ENCODE measurements at places on chromosomes 1 and 21.

DNA sequence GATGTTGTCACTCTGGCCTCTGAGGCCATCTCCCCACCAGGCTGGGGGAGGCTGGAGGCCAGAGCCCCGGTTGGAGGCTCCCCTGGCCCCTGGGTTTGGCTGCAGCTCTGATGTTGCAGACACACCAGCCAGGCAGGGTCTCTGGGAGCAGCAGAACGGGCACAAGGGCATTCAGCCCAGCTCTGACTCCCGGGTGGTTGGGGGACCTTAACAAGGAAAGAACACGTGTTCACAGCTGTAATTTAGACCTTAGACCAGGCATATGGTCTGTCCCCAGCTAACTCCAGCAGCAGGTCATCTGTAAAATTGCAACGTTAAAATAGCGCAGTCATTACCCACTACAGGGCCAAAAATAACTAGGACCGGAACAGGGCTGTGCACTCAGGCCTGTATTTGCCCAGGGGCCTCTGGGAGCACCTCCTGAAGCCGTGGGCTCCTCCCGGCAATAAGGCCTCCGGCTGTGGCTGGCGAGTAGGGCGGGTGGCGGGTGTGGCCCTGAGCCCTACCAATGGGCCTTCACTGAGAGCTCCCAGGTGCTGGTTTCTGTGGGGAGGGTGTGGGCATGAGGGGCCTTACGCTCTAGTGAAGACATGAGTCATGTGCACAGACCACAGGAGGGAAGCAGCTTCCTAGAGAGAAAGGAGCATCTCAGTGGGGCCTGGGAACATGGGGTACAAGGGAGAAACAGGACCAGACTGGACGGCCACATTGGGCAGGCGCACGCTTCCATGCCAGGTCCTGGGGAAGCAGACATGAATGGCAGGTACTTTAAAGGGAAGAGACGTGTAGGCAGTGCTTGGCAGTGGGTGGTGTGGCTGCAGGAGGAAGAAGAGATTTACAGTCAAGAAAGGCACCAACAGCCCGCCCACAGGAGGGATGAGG is 6.1 kb downstream of the LDLRAP1 start:
- DNase-seq, result peak; percentile 62

DNA sequence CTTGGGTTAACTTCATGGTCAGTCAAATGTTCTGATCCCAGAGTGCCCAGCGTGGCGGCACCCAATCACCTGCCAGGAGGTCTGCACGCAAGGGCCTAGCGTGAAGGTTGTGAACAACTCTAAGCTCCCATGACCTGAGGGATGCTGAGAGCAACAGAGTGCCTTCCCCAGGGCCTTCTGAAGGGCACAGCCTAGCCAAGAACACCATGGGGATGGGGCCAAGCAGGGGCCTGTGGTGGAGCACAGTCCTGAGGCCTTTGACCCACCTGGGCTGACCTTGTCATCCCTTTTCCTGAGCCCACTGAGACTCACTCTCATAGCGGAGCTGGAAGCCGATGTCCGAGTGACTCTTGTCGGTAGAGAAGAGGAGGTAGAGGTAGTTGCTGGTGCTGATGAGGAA is 138.8 kb upstream of the HMGB4 start:
- no peak for DNase-seq

DNA sequence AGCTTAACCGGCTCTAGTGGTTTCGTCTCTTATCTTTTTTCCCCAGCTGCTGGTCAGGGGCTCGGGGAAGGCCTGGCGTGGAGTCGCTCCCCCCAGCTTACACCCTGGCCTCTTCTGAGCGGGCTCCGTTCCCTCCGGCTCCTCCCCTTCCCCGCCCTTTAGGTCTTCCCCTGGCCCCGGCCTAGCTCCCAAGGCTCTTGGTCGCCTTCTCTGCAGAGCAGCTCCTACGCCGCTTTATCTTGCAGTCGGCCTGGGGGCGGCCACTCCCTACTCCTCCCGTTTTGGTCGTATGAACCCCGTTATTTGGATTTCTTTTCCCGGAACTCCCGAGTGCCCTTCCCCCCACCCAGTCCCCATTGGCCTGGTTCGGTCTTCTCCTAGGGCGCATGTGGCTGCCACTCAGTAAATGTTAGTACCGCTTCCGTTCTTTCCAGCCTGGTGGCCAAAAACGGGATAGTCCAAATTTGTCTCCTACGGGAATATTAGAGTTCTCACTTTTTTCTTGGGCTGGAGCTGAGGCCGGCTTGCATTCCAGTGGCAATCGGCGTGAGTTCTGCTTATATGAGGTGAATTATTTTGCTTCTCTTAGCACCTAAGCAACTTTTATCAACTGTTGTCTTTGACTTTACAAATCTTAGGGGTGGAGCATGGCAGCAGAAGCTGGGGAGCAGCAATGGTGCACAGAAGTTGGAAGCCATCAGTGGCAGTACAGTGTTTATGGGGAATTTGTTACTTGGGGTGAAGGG is 467 bp downstream of the THRAP3 start:
- no peak for DNase-seq

- no peak for DNase-seq
These were observed 18.5 kb downstream of the COP1 start for GRCh38 chr1:176188604-176189003.
